Iris pigment epithelial cell (primary cell): ENCODE measurements at places on chromosomes 3 and 15.

GRCh38 chr15:60585743-60586708 lies 107.1 kb upstream of the ICE2 start:
- DNase-seq, result peak; percentile 74

- no peak for DNase-seq
Observed at GRCh38 chr3:180747805-180748361, 68.6 kb upstream of the CCDC39 start.

- DNase-seq, result no peak
Observed at GRCh38 chr3:95521396-95521795, 1293.0 kb upstream of the EPHA6 start.

DNA sequence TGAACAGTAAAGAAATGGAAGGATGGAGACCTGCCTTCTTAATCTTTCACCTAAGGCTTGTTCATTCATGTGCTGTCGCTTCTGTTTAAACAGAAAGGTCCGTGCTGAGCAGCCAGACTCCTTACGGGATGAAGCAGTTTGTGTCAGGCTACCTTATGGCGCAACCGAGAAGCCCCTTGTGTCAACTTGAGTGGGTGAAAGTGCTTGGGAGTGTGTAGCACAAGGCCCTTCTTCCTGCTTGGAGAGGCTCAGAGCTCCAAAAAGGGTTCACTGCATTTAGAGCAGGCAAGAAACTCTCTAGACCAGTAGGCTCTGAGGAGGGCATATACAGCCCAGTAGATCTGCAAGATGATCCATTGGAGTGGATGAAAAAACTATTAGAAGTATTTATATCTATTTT lies 16.0 kb downstream of the CAPN3 start:
- no peak for DNase-seq

- DNase-seq, result no peak
Observed at GRCh38 chr15:74809956-74810355, 2.7 kb upstream of the LMAN1L start.

- peak; percentile 53 for DNase-seq
Observed at GRCh38 chr3:178043084-178043483, 493.2 kb upstream of the KCNMB2 start.

GRCh38 chr3:187954873-187955586 lies 198.9 kb upstream of the LPP start:
- DNase-seq, result peak; percentile 98
